Urinary bladder (tissue), 4 donors: ENCODE measurements at places on chromosomes 4 and X.

GRCh38 chrX:16700734-16701133 lies 11.7 kb downstream of the CTPS2 start:
- no peak for DNase-seq

DNA sequence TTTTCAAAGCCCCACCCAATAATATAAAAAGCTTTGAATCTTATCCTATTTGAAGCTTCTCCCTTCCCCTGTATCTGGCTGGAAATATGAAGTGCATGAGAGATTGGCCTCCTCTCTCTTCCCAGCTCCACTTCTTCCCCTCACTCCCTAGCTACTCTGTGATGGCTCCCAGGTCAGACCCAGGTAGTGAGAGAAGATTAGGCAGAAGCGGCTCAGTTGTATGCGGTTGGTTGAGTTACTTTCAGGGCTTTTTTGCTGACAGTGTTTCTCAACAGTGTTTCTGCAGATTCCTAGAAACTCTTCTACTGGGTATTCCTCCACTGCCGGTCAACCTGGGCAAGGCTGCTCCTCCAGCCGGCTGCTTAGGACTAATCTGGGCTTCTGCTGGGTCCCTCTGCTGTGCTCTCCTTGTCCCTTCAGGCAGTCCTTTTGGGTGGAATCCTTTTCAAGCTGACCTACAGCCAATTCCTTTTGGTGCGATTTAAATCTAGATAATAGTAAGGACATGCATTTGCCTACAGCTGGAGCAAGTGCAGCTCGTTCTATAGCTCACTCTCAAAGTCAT lies 87.4 kb upstream of the SLC7A11 start:
- no peak for DNase-seq

DNA sequence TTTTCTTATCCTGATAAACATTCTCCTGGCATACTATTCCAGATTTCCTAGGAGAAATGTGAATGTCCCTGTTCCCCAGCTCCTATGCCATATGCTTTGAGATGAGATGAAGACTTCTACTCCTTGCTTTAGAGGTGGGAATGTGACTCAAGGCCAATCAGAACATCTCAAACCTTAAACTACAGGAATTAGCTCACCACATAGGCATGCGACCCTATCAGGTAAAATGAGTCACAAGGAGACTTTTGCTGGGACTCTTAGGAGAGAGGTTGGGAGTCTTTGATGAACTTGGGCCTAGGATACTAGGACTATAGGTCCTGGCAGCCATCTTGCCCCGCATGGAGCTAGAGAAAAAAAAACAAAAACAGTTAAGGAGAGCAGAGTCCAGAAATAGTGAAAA lies 5.8 kb upstream of the USO1 start:
- no peak for DNase-seq

- DNase-seq: no peak
Observed at GRCh38 chrX:65488495-65488894, 46.1 kb downstream of the LAS1L start.

GRCh38 chr4:5018096-5018495 lies 1.2 kb downstream of the CYTL1 start:
- no peak for DNase-seq

- peak; percentile 13 for DNase-seq
Observed at GRCh38 chr4:44760142-44760898, 34.0 kb upstream of the GNPDA2 start.

GRCh38 chr4:41400296-41400695 lies 137.7 kb upstream of the LIMCH1 start:
- DNase-seq: no peak

DNA sequence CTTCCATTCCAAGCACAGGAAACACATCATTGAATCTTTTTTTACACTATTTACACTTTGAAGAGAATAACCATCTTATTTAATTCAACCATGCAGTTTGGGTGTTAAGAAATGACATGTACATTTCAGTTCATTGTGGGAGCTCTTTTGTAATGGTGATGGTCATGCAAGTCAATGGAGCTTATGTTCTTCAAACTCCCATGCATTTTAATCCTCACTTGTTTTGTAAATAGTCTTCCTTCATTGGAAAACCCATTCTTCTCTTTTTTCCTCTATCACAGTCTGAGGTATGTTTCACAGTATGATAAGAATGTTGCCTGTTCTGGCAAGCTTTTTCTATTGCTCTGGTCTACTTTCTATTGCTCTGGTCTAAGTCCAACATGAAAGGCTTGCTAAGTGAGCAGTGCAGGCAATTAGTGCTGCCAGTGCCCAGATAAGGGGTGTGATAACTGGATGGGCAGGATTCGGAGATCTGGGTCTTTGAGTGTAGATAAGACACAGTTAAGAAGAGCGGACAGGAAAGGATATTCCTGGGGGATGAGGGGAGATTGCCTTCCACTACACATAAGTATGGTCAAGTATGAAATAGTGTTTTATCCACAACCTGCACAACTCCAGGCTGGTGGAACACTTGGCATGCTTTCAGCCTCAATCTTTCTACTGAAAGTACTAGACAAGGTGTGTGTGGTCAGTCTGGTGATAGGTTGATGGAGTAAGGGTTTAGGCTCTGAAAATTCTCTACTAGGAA lies 17.1 kb downstream of the AFP start:
- DNase-seq: no peak

- DNase-seq: no peak
Observed at GRCh38 chr4:83708500-83709175, 172.7 kb downstream of the GPAT3 start.
